ENCODE measurements at places on chromosomes 1 and 21. TPM values are rescaled to one million over a fixed set of nuclear protein-coding genes. Genes with fewer than 3 reads are reported as not detected.

DNA sequence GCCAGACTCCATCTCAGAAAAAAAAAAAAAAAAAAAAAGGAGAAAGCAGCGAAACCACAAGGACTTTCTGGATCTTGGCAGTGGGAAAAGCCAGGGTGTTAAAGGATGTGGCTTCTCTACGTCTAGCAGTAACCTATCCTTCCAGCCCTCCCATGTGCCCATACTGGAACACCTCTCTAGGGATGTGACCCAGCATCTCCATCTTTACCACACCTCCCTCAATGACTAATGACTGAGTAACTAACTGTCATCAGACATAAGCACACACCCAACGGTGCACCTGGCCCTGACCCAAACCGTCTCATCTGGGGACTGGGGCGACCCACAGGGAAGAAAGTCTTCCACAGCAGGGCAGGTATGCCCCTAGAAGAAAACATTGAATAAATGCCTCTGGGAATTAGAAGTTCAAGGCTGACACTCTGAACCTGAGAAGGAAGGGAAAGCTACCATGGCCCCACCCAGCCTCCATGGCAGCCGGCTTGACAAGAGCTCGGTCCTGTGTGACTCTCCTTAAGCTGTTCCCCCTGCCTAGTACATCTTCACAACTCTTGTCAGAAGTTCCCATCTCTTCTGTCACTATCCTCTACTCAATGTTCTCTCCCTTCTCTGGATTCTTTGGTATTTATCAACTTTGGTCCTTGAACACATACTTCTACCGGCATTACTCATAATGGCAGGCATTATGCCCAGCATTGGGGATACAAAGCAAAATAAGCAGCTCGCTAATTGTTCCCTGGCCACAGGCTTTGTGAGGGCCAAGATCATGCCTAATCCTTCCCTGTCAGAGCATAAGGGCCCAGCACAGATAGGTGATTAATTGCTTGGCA, 14.8 kb upstream of the PAQR6 start:
- DNase-seq, result no peak

The APCS gene
- total RNA-seq, result not detected

- DNase-seq, result no peak
Observed at GRCh38 chr1:93700532-93701469, 19.2 kb upstream of the BCAR3 start.

DNA sequence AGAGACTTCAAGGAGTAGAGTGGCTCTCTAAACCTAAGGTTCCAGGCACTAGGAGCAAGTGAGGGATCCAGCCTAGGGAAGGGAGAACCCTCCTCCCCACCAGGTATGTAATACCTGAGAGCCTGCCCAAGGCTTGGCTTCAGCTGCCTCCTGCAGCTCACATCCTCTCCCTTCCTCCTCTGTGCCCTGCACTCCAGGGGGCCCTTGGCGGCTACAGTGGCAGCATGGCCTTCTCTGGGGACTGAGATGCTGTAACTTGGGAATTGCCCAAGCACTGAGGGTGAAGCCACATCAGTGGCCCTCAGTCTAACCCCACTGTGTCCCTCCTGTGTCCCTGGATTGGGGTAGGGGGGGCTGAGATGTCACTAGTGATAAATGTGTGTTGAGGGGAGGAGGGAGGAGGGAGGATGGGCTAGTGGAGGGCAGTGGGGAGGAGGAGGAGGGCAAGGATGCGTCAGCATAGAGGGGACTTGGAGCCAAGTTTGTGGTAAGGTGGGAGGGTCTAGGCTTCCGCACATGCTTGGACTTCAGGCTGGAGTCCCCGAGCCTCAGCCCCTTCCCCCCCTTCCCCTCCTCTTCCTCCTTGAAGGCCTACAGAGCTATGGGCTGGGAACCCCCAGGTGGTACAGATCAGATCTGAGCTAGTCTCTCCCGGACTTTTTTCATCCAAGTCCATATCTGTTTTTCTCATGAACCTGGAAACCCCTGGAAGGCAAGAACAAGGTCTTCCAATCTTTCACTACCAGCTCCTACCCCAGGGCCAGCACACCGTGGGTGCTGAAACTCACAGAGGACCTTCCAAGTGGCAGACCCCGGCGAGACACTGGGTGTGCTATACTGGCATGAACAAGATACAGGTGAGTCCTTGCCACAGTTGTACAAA, 17.5 kb downstream of the COL9A2 start:
- DNase-seq, result no peak

The SUSD4 gene
- total RNA-seq, result 8.2 TPM

GRCh38 chr1:248611883-248612414, 14.4 kb upstream of the OR2T10 start:
- DNase-seq, result no peak

Measured in left ventricle myocardium superior (tissue), 1 donor.